Kasumi-1 (cell line): ENCODE measurements at places on chromosomes 7 and 10.
A peak's percentile ranks its signal among the peaks of the same experiment; 100 is the strongest.

DNA sequence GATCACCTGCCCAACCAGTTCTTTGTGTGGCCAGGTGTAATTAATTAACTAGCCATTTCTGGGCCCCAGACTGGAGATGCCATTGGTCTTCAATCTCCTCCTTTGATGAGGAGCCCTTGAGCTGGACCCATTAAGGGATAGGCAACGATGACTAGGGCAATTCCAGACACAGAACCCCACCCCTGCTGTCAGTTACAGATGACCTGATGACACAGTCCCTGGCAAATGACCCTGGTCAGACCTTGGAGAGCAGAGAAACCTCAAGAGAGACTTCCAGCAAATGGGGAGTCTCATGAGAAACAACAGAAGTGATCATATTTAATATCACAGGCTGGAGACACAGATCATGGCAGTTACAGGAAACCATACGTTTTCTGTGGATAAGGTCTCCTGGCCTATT is 101.8 kb upstream of the TCF7L2 start:
- DNase-seq = no peak

DNA sequence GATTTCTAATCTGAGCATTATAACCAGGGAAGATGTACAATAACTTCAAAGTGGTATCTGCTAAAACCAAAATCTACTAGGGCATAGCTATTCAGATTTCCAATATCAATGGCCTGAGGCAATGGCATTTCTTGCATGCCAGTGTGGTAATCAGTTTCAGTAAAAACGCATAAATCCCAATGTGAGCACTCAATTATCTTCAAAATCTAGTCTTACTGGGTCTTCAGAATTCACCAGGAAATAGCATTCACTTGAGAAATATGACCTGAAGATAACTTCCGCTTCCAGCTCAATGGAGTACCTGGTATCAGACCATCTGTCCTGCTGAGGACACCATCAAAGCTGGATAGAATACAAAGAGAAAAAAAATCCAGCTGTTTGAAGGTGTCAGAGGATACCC is 72.4 kb downstream of the TRIL start:
- no peak for DNase-seq

DNA sequence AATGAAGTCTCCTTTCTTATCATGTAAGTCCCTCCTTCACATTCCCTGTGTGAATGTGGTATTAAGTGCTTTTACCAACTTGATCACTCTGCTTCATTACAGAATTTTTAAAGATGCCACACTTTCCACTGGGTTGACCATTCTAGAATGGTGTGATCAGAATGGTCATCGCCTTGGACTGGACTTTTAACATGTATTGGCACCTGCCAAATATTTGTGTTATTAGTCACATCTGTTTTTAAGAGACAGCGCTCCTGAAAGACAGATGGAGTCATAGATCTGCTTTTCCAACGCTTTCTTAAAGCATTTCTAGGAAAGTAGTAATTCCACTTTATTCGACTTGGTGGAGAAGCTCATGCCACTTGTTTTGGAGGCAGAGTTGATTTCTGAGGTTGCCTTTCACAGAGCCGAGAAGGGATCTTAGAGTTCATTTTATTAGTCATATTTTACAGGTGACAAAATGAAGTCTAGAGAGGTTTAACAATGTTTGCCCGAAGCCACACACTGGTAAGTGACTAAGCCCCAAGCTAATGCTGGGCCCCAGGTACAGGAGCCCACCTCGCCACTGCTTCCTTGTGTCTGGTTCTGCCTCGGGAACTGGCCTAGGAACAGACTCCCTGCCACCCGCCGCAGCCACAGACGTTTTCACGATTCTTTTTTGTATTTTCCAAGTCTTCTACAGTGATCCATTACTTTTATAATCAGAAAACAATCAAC is 10.4 kb upstream of the BAMBI start:
- DNase-seq = no peak

GRCh38 chr7:52486267-52486666 is 549.2 kb upstream of the POM121L12 start:
- DNase-seq = no peak

- DNase-seq = no peak
Measured at GRCh38 chr10:75889051-75889450, 457.6 kb downstream of the LRMDA start.

- no peak for DNase-seq
Measured at GRCh38 chr7:115731796-115732471, 298.6 kb downstream of the TFEC start.

DNA sequence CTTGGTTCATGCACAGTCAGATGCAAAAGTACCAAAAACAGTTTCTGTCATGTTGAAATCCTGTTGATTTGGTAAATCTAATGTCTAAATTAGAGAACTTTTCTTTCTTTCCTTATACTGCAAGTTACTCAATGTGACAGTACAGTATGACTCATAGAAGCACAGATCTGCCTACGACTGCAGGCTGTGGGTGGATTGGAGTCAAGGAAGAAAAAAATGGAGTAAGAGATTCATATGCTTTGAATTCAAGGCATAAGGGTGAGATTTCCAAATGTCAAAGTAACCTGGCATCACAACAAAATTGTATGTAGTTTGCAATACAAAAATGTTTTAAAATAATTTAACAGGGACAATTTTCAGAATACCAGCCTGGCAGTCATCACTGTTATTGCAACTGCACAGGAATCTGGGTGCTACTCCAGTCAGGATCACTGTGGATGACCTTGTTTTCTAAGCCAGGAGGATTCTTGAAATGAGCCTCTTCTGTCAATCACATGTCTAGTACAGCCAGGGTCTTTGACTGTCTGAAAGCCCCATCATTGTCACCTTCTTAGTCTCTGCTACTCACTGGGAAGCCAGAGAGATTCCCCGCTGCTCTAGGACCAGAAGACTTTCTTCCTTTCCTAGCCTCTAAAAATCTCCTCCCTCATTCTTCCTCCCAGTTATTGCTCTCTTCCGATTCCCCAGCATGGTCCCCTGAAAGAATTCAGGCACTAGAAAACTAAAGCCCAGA is 83.6 kb downstream of the CD36 start:
- peak; percentile 34 for DNase-seq

DNA sequence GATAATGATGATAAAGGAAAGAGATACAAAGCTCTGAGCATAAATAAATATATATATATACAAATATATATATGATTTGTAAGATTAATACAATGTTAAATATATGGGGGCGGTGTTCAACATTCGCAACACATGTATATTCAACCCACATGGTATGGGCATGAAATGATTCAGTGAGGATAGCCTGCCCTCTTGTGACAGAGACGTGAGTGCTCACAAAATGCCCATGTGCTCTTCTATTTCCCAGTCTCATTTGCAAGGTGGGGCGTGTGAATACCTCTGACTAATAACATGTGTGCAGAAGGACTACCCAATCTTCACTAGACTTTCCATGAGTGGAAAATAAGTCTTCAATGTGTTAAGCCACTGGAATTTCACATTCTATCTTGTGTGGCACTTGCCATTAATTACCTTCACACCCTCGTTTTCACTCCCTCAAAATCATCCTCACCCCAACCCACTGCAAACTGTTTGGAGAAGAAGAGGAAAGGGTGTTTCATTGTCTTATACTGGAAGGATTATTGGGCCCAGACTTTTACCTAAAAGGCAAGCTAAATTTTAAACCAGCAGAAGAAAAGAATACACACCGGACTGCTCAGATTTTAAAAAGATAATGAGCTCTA is 26.9 kb downstream of the ASAH2 start:
- peak; percentile 97 for DNase-seq

DNA sequence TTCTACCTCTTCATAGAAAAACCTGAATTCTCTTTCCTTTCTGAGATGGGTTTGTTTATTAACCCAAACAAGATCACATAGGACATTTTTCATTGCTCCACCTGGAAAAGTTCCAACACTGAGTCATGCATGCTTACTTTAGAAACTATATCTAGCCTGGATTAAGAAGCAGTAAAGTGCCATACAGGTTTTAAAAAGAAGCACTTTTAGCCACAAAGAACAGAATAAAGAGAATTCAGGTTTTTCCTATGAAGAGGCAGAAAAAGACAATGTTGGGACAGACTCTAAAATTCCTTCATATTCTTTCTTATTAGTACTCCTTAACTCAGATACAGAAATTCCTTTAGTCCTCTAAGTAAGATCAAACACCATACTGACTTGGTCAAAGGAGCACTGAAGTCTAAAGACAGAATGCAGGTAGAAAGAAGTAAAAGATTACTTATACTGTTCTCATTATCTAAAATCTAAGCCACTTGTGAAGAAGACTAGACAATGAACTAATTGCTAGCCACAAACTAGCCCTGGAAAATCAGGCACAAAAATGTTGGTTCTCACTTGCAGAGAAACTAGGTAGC is 241.3 kb downstream of the ANK3 start:
- DNase-seq = no peak
